ENCODE measurements at places on chromosomes 2 and 18.
A peak's percentile ranks its signal among the peaks of the same experiment; 100 is the strongest.

DNA sequence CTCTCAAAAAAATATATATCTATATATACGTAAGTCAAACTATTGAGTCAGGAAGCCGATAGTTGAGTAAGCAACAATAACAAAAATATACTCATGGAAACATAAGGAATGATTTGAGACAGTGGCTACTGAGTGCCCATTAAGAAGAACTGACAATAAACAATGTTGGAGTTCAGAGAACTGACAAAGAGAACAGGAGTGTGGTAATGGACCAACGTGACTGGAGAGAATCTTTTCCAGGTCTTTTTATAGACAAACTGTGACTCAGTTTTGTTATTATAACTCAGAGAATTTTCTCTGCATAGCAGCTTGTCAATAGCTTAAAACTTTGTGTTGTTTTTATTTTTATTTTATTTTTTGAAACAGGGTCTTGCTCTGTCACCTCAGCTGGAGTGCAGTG, 4.6 kb upstream of the GALM start:
- no peak for DNase-seq

- no peak for DNase-seq
Measured at GRCh38 chr2:140355511-140356090, 1575.4 kb upstream of the NXPH2 start.

DNA sequence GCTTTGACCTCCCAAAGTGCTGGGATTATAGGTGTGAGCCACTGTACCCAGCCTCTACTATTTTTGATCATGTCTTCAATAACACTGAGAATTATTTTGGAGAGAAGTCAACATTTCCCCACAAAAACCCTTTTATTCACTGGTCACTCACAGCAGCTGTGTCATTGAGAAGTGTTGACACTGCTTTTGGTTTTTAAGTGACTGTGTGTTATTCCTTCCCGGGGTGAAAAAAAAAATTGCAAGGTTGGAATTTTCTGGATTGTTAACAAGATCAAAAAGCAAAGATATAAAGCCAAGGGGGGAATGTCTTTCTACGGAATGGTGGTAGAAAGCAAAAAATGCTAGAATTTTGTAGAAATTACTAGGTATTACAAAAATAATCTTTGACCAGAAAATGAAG, 61.5 kb downstream of the TANC1 start:
- no peak for DNase-seq

- DNase-seq = no peak
Measured at GRCh38 chr2:136205615-136206014, 87.7 kb upstream of the CXCR4 start.

DNA sequence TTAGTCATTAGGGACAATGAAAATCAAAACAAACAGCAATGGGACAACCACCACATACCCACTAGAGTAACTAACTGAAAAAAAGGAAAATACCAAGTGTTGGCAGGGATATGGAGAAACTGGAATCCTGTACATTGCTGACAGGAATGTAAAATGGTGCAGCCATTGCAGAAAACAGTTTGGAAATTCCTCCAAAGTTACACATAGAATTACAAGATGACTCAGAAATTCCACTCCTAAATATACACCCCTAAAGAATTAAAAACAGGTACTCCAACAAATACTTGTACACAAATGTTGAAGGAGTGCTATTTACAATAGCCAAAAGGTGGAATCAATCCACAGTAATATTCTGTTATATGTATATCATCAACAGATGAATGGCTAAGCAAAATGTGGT, 110.9 kb downstream of the ROCK1 start:
- no peak for DNase-seq

GRCh38 chr2:98556344-98557033, 51.8 kb downstream of the COA5 start:
- peak; percentile 55 for DNase-seq

DNA sequence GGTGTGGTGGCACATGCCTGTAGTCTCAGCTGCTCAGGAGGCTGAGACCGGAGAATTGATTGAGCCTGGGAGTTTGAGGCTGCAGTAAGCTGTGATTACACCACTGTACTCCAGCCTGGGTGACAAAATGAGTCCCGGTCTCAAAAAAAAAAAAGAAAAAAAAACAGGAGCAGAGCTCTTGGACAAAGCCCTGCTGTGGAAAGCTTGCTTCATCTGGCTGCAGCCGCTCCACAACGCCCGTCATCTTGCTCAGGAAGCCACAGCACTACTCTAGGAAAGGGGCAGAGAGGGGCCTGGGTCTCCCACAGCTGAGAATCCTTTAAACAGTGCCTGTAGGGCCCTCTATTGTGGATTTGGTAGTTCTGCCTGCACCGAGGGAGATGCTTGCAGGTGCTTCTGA, 11.0 kb downstream of the ATG4B start:
- no peak for DNase-seq

DNA sequence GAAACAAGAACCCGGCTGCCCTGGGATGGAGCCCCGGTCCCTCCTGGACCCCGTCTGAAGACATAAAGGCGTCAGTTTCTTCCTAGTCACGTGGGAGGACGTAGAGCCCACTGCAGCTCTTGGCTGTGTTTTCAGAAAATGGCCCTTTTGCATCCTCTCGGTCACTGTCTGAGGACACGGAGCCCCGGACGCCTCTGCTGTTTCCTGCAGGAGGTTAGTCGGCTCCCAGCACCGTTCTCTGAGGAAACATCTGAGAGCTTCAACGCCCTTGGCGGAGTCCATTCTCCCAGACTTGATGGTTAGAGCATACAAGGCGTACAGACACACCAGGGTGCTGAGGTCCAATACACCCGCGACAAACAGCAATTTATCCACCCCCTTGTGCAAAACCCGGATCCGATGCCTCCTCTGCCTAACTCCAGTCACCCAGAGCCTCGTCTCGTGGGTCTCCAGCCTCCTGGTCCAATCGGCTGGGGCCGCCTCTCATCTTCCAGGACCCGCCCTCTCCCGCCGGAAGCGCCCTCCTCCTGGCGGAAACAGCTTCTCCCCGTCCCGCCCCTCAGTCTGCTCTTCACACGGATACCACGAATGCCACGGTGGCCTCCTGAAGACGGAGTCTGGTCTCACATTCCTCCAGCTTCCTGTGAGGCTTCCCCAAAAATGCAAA, 119.4 kb downstream of the TMEM18 start:
- DNase-seq = no peak

DNA sequence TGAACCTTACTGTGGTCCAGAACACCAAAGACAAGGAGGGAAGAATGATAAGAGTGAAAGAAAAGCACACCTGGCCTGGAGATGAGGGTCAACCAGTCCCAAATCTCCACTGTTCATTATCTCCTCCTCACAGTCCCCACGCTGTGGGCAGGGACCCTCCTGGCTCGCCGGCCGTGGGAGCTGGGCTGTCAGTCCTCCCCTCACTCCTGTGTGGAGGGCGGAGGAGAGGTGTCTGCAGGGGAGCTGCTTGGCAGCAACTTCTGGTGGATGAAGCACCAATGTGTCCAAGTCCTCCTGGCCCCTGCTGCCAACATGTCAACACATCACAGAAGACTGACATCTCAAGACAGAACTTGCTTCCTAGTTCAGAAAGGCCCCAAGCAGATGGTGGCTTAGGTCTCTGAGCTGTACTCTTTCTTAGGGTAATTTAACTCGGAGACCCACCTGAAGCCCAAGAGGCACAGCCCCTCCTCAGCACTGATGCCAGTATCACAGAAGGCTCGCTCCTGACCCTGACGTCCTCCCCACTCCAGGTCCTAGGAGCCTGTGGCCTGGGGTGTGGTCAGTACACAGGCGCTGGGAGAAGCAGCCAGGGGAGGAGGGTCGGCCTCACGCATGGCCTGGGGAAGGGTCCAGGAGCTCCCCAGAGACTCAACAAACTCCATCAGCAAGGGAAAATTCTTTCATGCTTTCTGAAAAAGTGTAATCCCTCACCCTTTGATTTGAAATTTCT, 54.5 kb downstream of the PARD6G start:
- DNase-seq = no peak

DNA sequence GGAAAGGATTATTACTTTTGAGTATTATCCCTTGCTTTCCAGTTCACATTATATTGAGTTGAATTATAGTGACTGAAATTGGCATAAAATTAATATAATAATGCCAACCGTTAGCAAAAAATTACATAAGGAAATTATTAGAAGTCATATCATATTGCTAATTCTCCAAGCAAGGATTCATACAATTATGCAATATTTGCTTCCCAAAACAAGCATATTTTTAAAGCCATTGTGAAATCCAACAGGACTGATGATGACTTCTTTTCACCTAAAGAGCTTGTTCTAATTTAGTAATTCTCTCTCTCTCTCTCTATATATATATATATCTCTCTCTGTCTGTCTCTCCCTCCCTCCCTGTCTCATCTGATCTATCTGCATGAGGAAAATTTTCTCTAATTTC, 283.5 kb downstream of the DSEL start:
- DNase-seq = no peak

GRCh38 chr18:68694316-68694715, 20.6 kb downstream of the TMX3 start:
- peak; percentile 60 for DNase-seq

GRCh38 chr2:24360050-24360962, at the start of gene ITSN2:
TSS of gene ITSN2 (minus strand) at chr2:24360536. CDS start at chr2:24328082, 32,454 bp downstream.
- peak; percentile 94 for DNase-seq

GRCh38 chr18:55189972-55190371, 230.7 kb upstream of the CCDC68 start:
- no peak for DNase-seq

- no peak for DNase-seq
Measured at GRCh38 chr2:109148991-109149645, 20.1 kb downstream of the SH3RF3 start.

DNA sequence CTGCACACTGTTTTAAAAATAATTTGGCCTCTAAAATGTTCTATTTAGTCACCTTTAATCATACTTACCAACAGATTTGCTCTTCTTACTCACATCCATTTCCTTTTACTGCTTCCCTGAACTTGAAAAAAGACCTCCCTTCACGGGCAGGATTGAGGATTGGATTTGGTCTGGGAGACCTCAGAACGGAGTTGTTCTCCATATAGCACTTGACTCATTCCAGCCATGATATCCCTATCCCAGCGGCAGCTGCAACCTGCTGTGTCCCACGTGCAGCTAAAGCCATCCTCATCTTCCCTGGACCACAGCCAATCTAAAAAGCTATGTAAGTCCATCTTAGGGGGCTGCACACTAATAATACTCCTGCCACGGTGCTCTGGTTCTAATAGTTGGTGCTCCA, 97.0 kb upstream of the PTPRM start:
- DNase-seq = no peak

DNA sequence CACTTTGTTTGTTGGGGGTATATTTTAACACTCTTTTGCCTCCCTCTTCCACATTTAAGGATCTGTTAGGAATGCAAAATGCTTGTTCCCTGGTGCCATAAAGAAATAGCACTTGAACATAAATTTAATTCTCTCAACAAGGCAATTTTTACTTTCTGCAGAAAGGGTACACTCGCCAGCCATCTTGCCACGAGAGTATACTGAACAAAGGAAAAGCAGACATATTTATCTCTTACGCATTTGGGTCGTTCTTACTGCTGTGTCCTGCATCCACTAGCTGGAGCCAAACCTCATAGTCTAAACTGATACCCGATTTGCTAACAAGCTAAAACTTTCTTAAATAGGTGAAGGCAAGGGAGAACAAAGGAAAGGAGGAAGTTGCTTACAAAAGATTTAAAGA, 129.5 kb downstream of the B3GNT2 start:
- DNase-seq = no peak

DNA sequence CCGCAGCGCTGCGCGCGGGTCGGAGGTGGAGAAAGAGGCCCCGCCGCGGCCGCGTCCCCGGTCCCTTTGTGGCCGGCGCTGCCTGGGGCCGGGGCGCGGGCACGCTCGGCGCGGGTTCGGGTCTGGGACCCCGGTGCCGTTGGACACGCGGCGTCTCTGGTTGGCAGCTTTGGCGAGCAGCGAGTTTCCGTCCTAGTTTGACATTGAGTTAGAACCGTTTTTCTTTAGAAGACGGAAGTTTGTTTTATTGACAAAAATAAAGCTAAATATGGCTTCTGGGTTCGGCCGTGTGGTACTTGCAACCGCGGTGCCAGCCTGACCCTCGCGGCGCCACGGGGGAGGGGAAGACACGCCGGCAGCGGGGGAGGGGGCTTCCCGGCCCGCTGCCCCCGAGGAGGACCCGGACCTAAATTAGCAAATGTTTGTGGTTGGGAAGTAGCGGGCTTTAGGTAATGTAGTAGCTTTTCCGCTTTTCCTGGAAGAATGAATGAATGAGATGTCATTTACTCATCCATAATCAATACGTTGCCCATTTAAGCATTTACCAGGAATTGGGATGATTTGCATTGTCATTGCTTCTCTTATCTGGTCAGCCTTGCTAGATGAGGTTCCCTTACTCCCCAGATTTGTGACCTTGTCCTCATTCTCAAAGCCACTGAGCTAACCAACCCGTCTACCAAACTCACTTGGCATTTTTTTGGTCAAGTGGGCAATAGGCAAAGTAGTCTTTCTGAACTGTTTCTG, 530 bp downstream of the GALNT1 start:
- DNase-seq = no peak

GRCh38 chr18:9017905-9018227, 84.6 kb upstream of the NDUFV2 start:
- no peak for DNase-seq

GRCh38 chr18:11279461-11279860, 130.1 kb upstream of the PIEZO2 start:
- DNase-seq = no peak

DNA sequence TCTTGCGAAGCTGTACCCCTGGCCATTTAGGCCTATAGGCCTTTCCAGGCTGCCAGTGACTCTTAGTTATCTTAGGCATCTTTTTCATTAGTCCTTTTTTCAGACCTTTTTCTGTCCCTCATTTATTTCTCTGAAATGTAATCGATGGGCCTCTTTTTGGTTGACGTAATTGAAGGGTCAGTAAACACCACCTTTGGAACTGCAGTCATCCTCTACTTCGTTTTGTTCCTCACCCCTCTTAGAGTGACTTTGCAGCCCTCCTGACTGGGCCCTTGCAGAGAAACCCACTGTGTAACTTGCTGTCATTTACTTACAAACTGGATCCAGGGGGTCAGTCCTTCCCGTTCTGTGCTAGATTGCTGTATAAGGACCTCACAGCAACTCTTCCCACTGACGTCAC, 23.2 kb downstream of the CENPO start:
- DNase-seq = no peak

GRCh38 chr18:13239171-13239956, 20.8 kb downstream of the LDLRAD4 start:
- no peak for DNase-seq

- DNase-seq = no peak
Measured at GRCh38 chr18:32405588-32405987, 65.1 kb downstream of the GAREM1 start.

DNA sequence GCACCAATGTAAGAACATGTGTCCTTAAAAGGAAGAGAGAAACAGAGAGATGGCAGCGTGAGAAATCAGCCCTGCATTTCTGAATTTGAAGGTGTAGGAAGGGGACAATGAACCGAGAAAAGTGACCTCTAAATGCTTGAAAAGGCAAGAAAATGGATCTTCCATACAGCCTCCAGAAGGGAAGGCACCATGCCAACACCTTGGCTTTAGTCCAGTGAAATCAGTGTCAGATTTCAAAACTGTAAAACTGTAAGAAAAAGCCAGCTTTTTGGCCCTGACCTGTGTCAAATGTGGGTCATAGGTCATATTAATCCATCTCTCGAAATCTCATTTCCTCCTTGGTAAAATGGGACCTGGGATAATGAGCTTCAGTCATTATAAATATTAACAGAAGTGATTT, 762.3 kb downstream of the DCDC2C start:
- DNase-seq = no peak

- no peak for DNase-seq
Measured at GRCh38 chr2:223668302-223668998, 66.3 kb upstream of the SCG2 start.
